Stomach (tissue), 19 donors: ENCODE measurements at places on chromosomes 1 and 21. TPM values are rescaled to one million over a fixed set of nuclear protein-coding genes. Genes with fewer than 3 reads are reported as not detected.

The LRRC38 gene
- total RNA-seq = not detected

The C1QB gene
- total RNA-seq = 57.8 TPM

- DNase-seq = peak; percentile 90
Measured at GRCh38 chr1:3459940-3460671, 5.6 kb downstream of the ARHGEF16 start.

The IFNLR1 gene
- total RNA-seq = 6.1 TPM

The AKR7A3 gene
- total RNA-seq = 269 TPM

DNA sequence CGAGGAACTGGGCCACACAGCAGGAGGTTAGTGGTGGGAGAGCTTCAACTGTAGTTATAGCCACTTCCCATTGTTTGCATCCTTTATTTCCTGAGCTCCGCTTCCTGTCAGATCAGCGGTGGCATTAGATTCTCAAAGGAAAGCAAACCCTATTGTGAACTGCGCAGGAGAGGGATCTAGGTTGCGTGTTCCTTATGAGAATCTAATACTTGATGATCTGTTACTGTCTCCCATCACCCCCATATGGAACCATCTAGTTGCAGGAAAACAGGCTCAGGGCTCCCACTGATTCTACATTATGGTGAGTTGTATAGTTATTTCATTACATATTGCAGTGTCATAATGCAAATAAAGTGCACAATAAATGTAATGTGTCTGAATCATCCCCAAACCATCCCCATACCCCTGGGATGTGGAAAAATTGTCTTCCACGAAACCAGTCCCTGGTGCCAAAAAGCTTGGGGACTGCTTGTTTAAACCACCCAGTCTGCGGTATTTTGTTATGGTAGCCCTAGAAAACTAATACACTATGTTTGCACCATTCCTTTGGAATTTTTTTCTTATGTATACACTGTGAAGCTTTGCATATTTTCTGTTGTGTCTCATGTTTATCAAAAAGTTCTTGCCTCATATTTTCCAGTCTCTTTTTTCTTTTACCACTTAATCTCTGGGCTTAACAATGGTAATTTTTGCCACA lies 136.6 kb upstream of the IVNS1ABP start:
- no peak for DNase-seq

DNA sequence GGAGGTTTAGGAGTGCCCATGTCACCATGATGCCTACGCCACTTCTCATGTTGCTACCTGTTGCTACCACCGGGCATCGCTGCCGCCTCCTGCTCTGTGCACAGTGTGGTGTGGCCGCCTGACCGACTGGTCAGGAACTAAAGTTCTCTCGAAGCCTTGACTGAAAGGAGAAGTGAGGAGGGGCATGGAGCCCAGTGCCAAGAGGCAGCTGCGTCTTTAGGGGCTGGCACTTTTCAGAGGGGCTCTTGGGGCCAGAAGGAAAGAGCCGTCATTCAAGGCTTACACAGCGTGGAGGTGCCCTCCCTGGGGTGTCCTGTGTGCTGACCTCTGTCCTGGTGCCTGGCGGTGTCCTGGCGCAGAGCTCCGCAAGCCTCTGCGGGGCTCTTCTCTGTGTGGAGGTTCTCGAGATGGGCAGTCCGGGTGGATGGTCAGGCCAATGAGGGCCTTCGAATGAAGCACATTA lies 57.2 kb downstream of the ADARB1 start:
- no peak for DNase-seq

GRCh38 chr1:61452176-61453035 lies 272.5 kb downstream of the TM2D1 start:
- DNase-seq = peak; percentile 48

DNA sequence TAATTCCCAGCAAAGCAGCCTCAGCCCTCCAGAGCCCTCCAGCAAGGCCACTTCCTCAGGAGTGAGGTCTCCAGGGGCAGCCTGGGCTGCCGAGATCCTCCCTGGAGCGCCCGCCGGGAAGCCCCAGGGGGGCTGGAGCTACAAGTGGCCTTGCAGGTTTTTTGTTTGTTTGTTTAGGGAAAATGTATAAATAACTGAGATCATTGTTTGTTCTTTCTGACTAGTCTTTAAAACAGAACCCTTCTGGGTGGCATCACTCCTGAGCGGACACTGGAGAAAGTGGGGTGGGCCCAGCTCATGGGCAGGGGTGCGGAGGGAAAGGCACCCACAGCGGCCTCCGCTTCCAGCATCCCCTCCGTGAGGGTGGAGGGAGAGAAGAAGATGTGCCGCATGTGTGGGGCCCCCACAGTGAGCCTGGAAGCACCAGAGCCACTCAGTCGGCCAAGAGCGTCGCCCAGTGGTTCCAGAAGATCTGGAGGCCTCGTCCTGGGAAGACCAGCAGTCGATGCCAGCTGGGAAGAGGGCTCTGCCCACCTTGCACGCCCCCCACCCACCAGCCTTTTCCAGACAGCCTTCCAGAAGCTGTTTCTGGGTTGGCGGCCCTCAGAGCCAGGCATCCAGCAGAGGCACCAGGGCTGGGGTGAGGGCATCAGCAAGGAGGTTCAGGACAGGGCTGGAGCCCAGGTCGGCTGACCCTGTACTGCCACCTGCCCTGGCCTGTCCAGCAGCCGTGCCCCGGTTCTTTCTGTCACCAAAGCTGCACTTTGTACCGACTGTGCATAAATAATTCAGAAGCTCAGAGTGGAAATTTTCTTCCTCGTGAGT lies 34.6 kb downstream of the TFF3 start:
- no peak for DNase-seq

DNA sequence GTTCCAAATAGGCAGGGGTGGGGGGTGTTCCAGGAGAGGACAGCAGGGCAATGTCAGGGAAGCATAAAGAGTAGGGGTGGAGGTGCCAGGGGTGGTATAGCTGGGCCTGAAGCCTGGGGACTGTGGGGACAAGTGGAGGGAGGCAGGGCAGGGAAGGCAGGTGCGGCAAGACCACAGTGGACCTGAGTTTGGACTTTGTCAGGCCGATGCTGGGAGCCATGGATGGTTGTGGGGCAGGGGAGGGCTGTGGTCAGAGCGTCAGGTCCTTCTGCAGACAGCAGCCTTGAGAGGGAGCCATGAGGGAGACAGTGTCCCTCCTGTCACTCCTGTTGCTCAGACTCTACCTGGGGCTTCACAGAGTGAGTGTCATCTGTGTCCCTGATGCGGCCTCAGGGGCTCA lies 320.3 kb downstream of the PTPRU start:
- DNase-seq = no peak

- peak; percentile 9 for DNase-seq
Measured at GRCh38 chr1:179217943-179218507, 11.5 kb downstream of the ABL2 start.

DNA sequence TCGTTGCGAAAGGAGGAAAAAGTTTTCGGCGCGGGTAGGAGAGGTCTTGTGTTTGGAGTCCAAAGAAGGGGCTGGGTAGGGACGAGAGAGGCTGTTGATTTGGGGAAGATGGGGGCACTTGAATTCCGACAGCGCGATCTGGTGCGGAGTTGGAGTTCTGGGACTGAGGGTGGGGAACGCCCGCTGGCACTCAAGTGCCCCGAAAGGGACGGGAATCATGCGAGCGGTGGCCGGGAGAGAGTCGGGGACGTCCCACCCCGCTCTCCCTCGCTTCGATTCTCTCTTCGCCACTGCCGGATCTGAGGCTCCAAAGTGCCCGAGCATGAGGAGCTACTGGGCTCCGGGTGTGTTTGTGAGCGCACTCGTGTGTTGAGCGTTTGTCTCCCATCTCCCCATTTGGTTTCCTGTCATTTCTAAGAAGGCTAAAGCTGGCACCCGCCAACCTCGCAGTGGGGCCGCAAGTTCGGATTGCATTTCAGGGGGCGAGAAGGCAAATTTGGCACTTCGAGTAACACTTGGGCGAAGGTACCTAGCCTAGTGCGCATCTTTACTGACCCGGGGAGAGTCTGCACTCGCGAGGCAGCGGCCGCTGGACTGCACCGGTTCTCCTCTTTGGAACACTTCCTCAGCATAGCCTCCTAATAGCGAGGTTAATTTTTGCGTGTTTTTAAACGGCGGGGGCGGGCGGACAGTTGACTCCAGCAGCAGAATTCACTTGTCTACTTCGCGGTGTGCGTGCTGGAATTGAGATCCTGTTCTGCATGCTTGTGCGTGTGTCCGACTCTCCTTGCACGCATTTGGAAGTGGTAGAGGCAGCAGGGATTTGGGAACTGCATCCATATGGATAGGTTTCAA lies 1.2 kb downstream of the CHRM3 start:
- peak; percentile 29 for DNase-seq

The KPNA6 gene
- total RNA-seq = 32.6 TPM

DNA sequence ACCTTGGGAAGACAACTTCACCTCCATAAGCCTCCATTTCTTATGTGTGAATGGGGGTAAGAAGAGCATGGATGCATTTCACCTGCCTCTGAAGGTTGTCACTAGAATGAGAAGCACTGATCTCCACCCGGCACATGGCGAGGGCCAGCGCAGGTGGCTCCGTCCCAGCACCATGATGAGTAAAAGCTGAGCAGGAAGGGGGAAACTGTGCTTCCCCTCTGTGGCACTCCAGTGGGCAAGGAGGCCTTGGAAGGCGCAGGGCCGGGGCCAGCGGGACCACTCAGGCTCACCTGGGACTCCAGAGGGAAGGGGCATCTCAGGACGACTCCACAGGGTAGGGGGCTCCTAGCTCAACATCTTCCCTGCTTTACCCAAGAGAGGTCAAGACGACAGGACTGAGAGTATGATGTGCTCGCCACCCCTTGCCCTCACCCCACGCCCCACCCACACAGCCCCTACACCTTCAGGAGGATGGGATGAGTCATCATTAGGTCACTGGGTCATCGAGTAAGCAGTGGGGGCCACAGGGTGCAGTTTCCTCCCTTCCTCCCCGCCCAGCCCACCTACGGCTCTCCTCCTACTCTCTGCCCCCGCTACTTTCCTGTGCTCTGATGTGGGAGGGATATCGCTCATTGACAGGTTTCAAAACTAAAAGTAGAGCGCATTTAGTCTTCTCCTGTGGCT lies 112.1 kb downstream of the HIVEP3 start:
- DNase-seq = no peak

The SLC35F3 gene
- total RNA-seq = not detected

DNA sequence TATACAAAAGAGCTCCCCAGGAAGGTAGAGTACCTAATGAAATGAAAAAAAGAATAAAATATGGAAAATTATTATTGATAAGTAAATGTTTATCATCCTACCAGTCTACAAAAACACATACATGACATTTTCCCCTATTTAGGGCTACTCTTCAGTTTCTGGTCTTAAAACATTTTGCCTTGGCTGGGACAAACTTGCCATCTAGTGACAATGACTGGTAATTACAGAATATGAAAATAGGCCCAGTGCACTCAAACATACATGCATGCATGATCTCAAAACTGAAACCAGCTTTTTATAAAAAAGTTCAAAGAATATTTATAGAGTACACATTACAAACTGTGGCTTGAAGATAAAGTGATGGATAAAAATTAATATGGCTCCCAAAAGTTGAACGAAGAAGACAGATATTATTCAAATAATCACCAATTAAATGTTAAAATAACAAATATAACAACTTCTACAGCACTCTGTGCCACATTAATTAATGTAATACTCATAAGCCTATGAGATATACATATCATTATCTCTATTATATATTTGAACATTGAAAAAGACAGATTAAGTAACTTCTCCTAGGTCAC lies 10.5 kb upstream of the RNPC3 start:
- no peak for DNase-seq

DNA sequence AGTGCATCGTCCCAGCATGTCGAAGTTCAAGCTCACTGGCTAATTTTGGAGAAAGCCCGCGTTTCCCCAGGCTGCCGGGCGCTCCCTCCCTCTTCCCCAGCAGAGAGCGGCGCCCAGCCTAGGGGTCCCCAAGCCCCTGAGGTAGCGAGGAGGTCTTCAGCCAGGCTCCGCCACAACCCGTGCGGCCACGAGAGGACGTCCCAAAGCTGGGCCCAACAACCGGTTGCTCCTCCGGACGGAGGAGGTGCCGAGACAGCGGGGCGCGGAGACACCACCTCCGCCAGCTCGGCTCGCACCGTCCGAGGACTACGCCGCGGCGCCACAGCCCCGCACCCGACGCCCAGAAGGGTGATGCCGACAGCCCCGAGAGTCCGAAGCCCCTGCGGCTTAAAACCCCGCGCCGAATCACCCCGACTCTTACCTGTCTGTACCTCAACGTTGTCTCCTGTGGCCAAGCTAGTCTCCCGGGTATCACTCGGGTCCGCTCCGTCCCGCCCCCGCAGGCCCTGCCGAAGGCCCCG lies at the start of gene DENND2C:
TSS of gene DENND2C (minus strand) at position 488 of the 521 bp plus-strand sequence. CDS start 44,065 bp downstream, outside the sequence.
- DNase-seq = no peak

GRCh38 chr1:156999596-157000320 lies 45.8 kb downstream of the ARHGEF11 start:
- DNase-seq = no peak

The EEIG2 gene
- 11.0 TPM for total RNA-seq

DNA sequence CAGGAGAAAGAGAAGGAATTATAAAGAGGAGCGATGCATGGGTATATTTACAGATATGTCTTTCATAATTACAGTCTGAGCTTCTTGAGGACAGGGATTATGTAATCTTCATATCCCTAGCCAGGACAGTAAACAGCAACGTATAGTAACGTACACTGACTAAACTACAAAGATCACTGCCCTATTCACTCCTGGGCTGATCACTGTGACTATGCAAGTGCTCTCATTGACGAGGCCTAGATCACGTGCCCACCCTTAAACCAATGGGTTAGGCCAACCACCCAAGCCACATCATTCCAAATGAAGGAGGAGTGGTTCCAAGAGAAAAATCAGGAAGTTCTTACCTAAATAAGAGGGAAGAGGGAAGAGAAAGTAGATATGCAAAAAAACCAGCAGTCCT lies 18.5 kb downstream of the PIK3R3 start:
- no peak for DNase-seq

- DNase-seq = no peak
Measured at GRCh38 chr1:203589595-203589994, 37.0 kb upstream of the ATP2B4 start.

GRCh38 chr1:7960165-7960564 lies 1.3 kb upstream of the PARK7 start:
- no peak for DNase-seq

DNA sequence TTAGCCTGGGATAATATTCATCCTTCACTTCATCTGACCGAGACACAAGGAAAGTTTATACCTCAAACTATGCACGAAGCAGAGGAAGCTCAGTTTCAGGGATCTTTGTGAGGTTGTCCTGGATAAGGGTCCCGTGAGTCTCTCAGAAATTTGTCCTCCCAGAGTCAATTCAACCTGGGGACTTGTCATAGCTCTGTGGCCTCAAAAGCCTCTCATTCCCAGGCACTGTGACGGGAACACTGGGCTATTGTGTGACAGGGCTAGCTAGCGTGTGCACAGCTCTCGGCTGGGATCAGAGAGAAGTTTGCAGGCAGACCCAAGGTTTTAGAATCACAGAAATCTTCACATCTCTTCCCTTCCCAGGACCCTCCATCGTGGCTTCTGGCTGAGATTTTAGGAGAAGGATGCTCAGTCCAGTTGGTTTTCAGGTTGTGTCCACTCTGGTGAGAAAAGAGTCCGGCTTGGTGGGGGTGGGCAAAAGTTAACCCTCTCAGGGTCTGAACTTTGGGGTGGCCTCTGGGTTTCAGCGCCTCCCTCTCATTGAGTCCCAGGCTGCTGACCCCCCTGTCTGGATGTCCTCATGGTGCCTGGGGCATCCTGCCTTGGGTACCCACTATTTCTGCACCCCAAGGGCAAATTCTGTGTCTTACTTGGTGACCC lies 20.4 kb upstream of the LBR start:
- no peak for DNase-seq

The FCGR3A gene
- total RNA-seq = 12.8 TPM
